ENCODE measurements at places on chromosomes 4 and X. TPM values are rescaled to one million over a fixed set of nuclear protein-coding genes. Genes with fewer than 3 reads are reported as not detected.

DNA sequence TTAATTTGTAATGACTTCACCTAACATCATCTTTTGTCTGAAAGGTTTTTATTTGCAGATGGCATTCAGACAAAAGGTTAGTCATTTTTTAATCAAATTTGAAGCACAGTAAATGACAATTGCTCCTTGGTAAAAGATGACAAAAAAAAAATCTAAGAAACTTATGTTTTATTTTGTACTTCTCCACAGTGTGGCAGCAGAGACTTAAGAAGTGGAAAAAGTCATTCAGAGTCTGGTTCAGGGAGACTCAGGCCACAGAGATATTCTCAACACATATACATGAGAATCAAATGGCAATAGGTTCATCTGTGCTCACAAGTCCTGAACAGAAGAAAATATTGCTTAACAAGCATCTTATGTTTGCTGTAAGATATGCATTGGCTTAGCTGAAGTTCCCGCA, 436.2 kb downstream of the KCNIP4 start:
- DNase-seq = no peak

- no peak for DNase-seq
These were observed 28.4 kb downstream of the NPNT start for GRCh38 chr4:105923497-105924238.

GRCh38 chr4:42453612-42454011, 56.3 kb downstream of the SHISA3 start:
- no peak for DNase-seq

DNA sequence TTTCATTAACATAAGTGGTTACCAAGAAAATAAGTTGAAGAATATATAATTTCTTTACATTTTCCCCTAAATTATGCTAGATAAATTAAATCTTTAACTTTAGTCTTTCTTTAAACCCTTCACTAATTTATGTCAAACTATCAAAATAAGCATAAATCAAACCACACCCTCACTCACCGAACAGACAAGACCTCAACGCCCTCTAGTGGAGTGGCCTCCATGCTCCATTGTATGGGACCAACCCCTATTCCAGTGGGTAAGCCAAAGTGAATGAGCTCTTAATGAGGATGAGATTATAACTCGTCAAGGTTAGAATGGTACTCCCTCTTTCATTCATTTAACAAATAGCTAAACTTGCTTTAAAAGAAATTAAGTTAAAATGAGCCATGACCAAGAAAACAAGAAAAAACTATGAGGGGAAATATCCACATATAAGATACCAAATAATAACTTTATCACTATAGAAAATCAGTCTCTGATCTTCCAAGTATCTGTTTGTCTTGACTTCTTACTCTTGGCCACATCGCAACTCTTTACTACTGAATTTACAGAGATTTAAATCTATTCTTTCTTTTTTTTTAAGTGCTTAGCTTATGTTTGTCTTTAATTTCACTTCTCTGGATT, 15.6 kb upstream of the BBS12 start:
- DNase-seq = peak; percentile 55

DNA sequence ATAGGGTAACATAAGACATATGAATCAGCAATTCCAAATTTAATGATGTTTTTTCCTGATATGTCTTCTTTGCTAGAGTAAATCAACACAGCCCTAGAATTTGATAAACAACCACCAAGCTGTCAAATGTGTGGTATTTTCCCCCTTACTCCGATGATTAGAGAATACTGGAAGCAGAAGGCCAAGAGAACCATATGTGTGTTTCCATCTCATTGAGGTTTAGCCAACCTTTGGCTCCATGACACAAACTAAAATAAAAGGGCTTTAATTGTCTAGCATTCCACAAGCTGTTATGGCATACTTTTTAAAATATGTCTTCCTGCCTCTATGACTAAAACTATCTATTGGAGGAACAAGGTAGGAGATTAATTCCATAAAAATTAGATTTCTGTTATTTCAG, 1222.4 kb upstream of the AGA start:
- DNase-seq = no peak

GRCh38 chr4:117664706-117665444, 369.4 kb upstream of the NDST3 start:
- DNase-seq = no peak

- DNase-seq = no peak
These were observed 66.2 kb downstream of the AGA start for GRCh38 chr4:177376024-177376423.

DNA sequence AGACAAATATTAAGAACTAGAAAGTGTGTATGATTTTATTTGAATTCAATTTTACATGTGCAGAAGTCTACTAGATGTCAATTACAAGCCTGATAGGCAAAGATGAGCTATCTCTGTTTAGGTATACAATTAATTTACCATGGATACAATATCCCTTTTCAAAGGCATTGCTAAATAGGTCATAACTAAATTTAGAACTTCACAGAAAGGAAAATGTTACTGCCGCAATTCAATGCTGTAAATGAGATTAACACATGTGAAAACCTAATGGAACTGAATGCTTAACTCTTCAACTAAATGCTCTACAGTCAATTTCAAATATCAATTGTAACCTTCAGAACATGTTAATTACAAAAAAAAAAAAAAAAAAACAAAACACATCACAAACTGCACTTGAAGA, 14.6 kb downstream of the RAP2C start:
- no peak for DNase-seq

DNA sequence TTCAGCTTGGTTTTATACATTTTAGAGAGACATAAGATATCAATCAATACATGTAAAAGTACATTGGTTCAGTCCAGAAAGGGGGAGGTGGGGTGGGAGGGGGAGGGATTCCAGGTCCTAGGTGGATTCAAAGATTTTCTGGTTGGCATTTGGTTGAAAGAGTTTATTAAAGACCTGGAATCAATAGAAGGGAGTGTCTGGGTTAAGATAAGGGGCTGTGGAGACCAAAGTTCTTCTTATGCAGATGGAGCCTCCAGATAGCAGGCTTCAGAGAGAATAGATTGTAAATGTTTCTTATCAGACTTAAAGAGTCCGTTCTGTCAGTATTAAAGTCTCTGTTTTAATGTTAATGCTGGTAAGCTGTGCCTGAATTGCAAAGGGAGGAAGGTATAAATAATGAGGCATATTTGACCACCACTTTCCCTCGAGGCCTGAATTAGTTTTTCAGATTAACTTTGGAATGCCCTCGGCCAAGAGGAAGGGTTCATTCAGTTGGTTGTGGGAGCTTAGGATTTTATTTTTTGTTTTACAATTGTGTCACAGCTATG, 169.9 kb downstream of the AASDH start:
- no peak for DNase-seq

- no peak for DNase-seq
These were observed 14.7 kb upstream of the PLAC8 start for GRCh38 chr4:83129264-83129663.

DNA sequence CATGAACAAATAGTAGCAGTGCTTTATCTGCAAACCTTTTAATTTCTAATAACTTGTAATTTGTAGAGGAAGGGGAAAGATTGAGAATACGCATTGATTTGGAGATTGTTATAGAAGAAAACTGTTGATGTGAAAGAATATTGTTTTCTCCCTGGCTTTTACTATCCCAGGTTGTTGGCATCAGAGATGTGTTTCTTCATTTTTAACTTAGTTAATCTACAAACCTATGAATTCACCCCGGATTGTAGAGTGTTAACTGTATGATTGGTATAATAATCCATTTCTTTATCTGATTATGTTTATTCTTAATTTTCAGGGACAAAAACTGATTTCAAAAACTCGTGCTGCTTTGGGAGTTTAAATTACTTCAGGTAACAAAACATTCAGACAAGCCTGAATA, 18.9 kb downstream of the AFP start:
- DNase-seq = no peak

DNA sequence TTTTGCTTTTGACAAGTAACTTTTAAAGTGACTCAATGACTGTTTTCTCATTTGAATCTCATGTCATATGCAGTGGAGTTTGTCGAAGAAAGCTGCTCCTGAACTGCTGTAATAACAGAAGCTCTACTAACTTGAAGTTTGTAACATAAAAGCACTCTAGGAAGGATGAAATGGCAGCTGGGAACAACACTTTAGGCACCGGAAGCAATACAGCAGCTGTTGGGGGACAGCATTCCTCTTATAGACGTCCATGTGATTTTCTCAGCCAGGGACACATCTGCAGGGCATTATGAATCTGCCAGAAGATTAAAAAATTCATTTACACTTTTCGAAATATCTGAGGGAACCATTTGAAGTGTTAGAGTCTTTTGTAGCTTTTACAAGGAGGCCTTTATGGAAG, 1035.8 kb downstream of the ADGRL3 start:
- DNase-seq = no peak

DNA sequence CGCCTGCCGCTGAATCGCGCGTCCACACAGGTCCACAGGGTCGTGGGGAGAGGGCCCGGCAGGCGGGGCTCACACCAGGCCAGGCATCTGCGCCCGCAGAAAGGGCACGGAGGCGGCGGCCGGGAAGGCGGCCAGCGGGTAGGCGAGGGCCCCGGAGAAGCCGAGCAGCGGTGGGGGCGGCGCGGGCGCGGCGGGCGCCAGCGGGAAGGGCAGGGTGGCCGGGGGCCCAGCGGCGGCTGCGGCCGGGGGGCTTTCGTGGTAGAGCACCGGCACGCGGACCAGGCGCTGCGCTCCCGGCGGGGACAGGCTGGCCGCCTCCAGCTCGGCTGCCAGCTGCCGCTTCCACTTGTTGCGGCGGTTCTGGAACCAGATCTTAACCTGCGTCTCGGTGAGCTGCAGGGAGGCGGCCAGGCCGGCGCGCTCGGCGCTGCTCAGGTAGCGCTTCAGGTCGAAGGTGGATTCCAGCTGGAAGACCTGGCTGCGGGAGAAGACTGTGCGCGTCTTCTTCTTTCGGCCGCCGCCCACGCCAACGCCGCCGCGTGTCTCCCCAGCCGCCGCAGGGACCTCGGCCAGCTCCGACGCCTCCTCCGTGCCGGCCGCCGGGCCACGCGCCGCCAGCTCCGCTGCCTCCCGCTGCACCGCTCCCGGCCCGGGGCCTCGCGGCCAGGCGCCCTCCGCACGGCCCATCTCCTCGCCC, 3.9 kb downstream of the HMX1 start:
- DNase-seq = no peak

- no peak for DNase-seq
These were observed 4.2 kb downstream of the PDE6B start for GRCh38 chr4:629636-629914.

GRCh38 chr4:157219711-157220370, 687 bp upstream of the GRIA2 start:
- DNase-seq = no peak

DNA sequence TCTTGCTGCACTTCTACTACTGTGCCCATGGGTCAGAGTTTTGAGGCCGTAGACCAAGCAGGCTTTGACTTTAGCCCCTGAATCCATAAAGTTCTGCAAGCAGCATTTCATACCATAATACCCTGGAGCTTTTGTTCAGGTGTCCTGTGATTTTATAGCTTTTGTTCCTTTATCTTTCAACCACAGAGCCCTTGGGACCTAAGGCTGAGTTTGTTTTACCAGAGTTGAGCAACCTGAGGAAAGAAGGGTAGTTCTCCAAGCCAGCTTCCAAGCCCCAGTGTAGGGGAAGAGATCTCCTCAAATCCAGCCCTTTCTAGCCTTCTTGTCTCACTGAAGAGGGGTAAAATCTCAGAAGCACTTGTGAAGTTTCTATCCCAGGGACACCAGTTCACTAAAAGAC, 35.1 kb downstream of the MAGED2 start:
- no peak for DNase-seq

DNA sequence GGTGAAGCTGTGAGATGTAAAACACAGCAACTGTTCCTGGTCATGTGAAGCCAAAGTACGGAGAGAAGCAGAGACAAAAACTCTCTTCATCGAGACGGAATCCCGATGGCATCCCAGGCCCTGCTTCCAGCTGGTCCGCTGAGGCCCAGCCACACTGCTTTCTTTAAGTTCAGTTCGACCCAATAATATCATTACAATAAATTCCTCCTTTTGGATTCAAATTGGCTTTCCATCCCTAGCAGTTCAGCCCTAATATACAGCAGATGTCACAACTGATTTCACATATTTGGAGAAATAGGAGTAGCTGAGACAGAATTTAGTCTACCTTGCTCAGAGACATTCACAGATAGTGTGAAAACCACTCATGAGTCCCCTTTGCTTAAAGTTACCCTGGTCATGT, 98.3 kb upstream of the SPRY1 start:
- DNase-seq = no peak

DNA sequence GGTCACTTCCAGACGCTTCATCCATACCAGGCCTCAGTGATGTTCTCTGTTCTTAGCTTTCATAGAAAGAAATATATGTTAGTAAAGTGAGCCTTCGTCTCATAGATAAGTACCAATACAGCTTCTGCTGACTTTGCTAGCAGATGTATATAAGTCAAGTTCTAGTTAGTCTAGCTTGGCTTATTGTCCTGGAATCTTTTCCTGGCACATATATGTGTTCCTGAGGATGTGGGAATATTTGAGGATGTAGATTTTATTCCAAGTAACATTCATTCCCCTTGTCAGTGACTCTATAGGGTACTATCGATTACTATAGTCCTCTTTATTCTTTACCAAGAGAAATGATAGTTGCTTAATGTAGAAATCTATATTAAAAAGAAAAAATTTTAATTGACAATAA, 135.2 kb upstream of the FAM9C start:
- no peak for DNase-seq

DNA sequence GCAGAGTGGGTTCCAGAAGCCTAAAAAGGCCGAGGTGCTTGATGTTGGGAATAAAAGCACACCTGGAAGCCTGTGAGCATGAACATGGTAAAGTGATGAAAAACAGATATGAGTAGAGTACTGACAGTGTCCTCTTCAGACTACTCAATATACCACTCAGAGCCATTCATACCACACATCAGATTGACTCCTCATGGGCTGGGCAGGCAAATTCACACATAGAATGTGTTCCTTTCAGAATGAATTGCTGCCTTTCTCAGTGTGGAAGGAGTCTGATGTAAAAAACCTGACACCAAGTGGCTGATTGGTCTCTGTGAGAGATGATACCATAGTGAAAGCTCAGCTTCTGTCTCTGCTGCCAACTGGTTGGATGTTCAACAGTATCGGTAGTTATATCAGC, 442.7 kb downstream of the RAPGEF2 start:
- DNase-seq = no peak

- no peak for DNase-seq
These were observed 44.5 kb upstream of the PGRMC2 start for GRCh38 chr4:128332081-128332480.

The ETDB gene
- total RNA-seq = not detected

The PRRG1 gene
- total RNA-seq = not detected

The FGFBP2 gene
- total RNA-seq = 4.8 TPM

The BLTP1 gene
- total RNA-seq = 30.8 TPM

The PNPLA4 gene
- 5.2 TPM for total RNA-seq

The SH3TC1 gene
- 25.4 TPM for total RNA-seq

The TCEAL6 gene
- not detected for total RNA-seq

The CXCL6 gene
- not detected for total RNA-seq

The NALF2 gene
- total RNA-seq = 1.2 TPM

The TBC1D1 gene
- total RNA-seq = 52.6 TPM

The GYG2 gene
- not detected for total RNA-seq

The SPARCL1 gene
- total RNA-seq = not detected

Data from activated T-helper 1 cell treated with anti-CD3 and anti-CD28 coated beads, Interleukin-12 subunit alpha, Interleukin-12 subunit beta, Interleukin-2, Interleukin-4 antibody, amounts not matched to agents 30 ng/mL and 10 ng/mL and 1 ng/mL, durations not matched to agents 14 hours and 24 hours and 36 hours (primary cell).